ENCODE measurements at places on chromosomes 3 and 15.

DNA sequence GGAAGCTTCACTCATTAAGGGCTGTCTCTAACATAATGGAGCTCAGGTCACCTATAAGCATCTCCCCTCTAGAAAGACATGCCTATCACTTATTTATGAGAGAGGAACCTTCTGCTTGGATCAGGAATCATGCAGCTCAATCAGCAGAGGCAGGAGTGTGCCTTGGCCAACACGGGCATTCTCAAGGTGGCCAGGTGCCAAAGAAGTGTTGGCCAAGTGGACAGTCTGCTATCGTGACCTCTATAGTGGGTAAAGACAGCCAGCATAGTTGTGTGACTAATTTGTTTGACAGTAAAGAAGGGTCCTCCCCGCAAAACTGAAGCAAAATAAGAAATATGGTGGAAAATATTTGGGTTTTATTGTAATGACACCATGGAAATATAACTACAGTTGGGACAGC lies 14.7 kb upstream of the AGTR1 start:
- no peak for DNase-seq

DNA sequence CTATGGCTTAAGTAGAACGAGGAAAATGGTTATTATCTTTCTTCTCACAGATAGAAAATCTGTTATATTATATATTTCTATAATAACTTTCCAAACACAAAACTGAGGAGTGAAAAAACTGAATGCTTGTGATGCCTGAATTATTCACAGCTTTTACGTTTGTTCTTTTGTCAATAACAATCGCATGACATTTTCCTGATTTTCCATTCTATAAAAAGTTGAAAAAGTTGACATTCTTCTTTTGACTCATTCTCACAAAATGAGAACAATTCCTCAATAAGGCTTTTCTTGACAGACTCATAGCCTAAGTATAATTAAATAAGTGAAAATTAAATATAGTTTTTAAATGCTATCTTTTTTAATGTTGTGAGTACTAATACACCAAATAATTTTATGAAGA lies 288.8 kb upstream of the TGFBR2 start:
- DNase-seq: no peak

DNA sequence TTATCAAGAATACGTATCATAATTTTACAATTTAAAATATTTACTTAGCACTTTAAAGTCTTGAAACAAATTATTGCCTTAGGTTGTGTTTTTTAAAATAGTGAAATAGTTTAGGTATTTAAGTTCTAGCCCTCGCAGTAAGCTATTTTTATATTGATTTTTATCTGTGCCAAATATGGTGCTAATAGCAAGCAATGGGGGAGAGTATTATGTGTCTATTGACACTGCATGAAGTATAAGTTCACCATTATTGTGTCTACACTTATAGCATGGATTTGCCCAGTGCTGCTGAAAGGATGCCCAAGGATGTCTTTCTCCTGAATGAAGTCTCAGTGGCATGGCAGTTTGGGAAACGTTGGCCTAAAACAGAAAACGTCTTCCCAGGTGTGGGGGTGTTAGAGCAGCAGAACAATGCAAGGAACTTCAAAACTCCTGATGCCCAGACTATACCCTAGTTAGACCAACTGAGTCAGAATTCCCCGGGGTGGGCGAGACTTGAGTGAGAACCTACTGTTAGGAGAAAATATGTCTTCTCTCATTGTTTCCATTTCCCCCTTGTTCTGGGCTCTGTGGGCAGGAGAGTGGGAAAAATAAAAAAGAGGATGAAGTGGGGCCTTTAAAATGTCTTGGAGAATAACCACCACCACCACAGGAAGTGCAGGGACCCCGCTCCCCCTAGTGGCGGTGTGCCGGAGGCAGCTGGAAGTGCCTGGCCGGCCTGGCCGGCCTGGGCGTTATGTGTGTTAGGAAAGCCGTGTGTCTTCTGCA lies 104.2 kb upstream of the SLC7A14 start:
- DNase-seq: peak; percentile 37

- no peak for DNase-seq
Measured at GRCh38 chr15:90322538-90322937, 29.5 kb upstream of the ZNF774 start.

DNA sequence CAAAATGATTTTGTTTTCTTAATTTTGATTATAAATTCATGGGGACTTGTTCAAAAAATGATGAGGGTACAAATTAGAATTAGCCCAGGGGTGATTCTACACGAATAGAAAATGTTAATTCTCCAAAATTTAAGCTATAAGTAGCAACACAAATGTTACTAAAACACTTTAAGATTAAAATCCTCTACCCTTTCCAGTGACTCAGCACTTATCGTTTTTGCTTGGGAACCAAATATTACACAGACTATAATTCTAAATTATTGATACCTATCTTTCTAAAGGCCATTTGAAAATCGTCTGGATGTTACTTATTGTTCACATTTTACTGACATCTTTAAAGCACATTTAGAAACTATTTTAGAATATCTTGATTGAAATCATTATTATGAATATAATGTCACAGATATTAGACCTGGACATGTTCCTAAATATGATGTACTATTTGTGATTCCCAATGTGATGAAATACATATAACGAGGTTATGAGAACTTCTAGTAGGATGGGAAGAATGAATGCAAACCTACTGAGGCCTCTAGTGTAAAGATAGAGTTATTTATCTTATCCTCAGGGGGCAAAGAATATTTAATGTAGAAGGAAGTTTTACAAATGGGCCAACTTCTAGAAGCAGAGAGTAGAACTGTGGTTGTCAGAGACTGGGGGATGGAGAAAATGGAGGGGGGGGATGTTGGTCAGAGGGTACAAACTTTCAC lies 132.0 kb upstream of the TP63 start:
- DNase-seq: no peak

DNA sequence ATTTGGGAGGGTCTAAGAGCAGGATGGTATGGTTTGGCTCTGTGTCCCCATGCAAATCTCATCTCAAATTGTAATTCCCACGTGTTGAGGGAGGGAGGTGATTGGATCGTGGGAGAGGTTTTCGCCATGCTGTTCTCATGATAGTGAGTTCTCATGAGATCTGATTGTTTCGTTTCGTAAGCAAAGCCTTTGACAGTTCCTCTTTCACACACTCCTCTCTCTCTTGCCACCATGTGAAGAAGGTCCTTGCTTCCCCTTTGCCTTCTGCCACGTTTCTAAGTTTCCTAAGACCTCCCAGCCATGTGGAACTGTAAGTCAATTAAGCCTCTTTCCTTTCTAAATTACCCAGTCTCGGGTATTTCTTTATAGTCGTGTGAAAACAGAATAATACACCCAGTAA lies 553.7 kb downstream of the TAFA4 start:
- no peak for DNase-seq
